ENCODE measurements at places on chromosomes 4 and X.

DNA sequence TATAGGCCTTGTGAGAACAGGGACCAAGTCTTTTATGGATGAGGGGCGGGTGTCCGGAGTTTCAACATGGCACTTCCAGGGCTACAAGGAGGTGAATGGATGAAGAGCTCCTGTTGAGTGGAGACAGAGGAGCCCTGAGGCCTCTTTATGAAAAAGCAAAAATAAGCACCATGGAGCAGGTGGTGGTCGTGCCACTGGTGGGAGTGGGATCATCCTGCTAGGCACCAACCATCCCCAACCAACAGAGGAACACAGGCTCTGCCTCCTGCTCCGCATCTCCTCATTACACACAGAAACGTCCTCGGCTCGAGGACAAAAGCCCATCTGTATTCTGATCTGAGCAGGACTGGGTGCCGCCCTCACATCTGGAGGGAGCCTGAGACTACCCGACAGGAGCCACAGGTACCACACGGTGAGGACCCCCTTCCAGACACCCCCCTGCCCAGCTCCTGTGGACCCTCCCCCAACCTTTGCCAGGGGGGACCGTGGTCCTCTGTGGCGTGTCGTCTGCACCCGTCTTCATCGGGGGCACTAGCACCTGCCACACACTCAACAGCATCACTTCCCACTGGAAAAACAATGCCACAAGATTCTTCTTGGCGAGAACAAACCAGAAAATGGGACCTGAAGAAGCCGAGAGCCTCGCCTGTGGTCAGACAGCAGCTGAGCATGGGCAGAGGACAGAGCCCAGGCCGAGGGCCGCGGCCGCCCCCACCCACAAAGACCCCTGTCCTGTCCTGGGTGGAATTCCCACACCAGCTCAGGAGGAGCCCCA, 3.9 kb upstream of the PDE6B start:
- no peak for DNase-seq

- DNase-seq = no peak
Measured at GRCh38 chrX:150291014-150291413, 72.1 kb upstream of the MAMLD1 start.

- DNase-seq = no peak
Measured at GRCh38 chrX:3994315-3994714, 280.9 kb upstream of the PRKX start.

- DNase-seq = no peak
Measured at GRCh38 chr4:110671679-110672078, 48.8 kb upstream of the PITX2 start.

- no peak for DNase-seq
Measured at GRCh38 chr4:76931087-76931486, 18.5 kb upstream of the SEPTIN11 start.

DNA sequence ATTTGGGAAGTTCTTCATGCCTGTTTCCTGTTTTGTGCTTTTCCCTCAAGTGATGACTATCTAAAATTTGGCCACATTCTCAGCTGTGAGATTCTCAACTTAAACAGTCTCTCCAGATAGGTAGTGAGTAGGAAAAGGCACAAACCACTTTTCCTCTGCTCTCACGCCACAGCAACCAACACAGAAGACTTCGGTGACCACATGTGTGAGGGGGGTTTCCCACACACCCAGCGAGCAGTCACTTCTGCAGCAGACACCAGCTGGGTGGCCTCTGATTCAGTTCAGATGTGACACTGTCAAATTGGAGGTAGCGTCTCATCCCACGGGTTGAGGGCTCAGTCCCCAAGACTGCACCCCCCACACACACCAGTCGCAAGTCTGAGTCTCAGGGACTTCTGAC, 25.1 kb upstream of the CLDN34 start:
- DNase-seq = no peak

- no peak for DNase-seq
Measured at GRCh38 chrX:138710866-138711341, 613 bp downstream of the FGF13 start.
